ENCODE measurements at places on chromosomes 6 and 20.

GRCh38 chr6:111723412-111723970 lies 117.8 kb upstream of the TRAF3IP2 start:
- no peak for DNase-seq

DNA sequence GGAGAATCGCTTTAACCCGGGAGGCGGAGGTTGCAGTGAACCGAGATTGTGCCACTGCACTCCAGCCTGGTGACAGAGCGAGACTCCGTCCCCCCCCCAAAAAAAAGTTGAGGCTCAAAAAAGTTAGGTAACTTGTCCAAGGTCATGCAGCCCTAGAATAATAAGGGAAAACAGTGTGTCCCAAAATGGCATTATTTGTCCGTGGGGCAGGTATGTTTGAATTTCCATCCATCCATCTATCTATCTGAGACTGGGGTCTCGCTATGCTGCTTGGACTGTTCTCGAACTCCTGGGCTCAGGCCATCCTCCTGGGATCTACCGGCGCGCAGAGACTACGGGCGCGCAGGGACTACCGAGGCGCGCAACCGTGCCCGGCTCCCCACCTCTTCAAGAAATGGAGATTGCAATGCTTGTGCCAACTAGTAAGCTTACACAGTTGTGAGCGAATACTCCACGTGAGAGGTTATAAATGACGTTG lies 374 bp upstream of the ABCC10 start:
- DNase-seq: no peak

DNA sequence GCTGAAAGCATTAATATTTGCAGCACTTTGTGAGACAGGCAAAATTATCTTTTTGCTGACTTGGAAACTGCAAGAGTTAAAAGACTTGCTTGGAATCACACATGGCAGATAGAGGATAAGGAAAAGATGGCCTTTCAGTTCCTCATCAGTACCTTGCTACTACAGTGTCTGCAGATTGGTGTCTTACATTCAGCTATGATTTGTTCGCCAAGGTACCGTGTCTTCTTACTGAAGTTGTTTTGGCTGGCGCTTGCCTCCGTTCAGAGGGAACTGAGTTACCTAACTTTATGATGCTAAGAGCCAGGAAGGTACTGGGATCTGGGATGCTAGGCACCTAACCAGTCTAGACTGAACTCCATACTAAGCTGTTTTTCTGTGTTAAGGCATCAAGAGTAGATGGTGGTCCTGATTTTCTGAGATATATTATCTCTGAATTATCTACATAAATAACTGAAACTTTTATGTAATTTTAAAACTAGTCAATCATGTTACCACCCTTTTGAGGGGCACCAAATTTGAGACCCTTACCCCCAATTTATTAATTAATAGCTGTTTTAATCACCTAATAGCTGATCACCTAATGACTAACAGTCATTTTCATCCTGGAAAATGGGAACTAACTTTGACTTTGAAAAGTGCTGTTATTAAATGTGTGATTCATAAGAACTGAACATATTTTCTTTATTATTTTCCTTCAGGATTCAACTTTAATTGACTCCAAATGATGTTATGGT lies 2.5 kb downstream of the WTAP start:
- no peak for DNase-seq

DNA sequence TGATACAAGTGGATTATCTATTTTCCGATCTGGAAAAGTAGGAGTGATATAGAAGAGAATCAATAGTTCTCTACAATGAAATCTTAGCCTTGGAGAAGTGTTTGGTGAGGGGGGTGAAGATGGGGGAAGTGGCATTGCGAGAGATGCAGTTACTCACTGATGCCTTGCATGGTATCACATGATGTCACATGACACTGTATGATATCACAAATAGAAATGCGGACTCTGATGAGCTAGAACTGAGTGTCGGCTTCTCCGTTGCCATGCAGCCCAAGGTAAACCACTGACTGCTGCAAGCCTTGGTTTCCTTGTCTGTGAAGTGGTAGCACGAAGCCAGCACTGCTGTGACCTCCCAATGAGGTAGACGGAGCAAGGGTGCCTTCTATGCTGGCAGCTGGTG lies 403.3 kb upstream of the AGPAT4 start:
- DNase-seq: no peak

GRCh38 chr6:84243240-84243639 lies 15.8 kb upstream of the CEP162 start:
- DNase-seq: peak; percentile 57

- no peak for DNase-seq
These were observed 84.1 kb upstream of the POPDC3 start for GRCh38 chr6:105263685-105264610.

GRCh38 chr20:31712112-31712553 lies 10.5 kb downstream of the BCL2L1 start:
- no peak for DNase-seq
